ENCODE measurements at places on chromosomes 3 and 15. TPM values are rescaled to one million over a fixed set of nuclear protein-coding genes. Genes with fewer than 3 reads are reported as not detected.
A peak's percentile ranks its signal among the peaks of the same experiment; 100 is the strongest.

MKRN3 gene
- polyA plus RNA-seq: 12.3 TPM

ERICH6 gene
- 0.57 TPM for polyA plus RNA-seq

SPINT1 gene
- polyA plus RNA-seq: 58.4 TPM

TRH gene
- 0.14 TPM for polyA plus RNA-seq

CCR9 gene
- not detected for polyA plus RNA-seq

MORC1 gene
- not detected for polyA plus RNA-seq

MITF gene
- polyA plus RNA-seq: 7.5 TPM

CFAP100 gene
- 7.9 TPM for polyA plus RNA-seq

UPK1B gene
- polyA plus RNA-seq: 0.31 TPM

DNA sequence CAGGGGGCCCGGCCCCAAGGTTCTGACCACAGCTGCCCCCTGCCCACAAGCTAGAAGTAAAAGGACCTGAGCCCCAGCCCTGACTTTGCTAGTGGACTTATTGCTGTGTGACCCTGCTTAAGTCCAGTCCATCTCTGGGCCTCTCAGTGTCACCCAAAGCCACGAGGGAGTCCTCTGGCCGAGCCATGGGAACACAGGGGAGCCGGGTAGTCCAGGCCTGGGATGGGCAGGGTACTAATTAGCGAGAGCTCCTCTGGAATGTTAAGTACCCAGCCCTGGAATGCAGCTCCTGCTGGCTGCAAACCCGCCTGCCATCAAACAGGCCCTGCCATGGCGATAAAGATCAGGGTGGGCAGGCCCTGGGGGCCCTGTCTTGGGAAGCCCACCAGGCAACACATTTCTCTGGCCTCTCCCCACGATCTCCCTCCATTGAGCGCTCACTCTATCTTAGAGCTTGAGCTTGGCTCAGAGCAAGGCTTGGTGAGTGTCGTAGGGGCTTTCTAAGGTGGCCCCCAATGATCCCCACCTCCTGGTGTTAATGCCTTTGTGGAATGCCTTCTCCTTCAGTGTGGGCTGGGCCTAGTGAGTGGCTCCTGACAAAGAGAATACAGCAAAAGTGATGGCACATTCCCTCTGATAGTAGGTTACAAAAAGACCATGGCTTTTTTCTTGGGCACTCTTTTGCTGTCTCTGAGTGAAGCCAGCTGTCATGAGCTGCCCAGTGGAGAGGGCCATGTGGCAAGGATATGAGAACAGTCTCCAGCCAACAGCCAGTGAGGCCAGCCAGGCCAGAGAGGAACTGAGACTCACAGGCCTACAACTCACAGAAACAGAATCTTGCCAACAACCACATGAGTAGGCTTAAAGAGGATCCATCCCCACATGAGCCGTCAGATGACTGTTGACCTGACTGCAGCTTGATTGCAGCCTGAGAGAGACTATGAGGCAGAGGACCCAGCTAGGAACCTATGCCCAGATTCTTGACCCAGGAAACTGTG lies 133.1 kb downstream of the SMAD6 start:
- no peak for DNase-seq

DNA sequence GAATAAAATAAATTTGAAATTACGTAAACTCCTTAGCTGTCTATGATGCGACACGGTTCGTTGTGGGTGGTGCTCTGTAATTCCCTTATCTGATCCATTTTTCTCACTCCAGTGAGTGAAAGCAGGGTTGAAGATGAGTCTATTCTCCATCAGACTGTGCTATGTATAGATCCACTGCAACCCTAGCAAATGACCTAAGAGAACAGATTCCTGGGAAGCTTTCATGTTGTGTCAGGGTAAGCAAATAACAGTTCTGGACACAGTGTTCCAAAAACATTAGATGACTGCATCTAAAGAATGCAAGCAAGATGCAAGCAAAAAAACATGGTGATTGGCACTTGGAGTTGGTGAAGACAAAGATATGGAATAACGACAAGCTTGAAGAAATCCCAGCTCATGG lies 239.3 kb downstream of the SLC9A9 start:
- DNase-seq: no peak

DNA sequence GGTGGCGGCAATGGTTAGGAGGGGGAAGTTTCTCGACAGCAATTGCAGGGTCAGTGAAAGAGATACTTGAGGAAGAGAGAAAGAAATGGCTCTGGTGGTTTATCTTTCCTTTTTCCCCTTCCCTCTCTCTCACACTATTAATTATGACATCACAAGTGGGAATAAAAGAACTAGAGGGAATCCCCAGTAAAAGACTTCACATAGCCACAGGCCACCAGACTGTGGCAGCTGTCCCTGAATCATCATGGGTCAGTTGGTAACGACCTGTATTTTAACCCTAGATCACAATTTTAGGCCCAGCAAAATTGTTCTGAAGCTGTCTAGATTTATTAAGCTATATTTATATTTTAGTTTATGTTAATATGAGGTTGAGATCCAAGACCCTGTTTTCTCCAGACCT lies 40.3 kb downstream of the MBNL1 start:
- DNase-seq: no peak

- DNase-seq: no peak
Measured at GRCh38 chr3:129554356-129555152, 11.6 kb downstream of the H1-8 start.

- DNase-seq: no peak
Measured at GRCh38 chr3:159828542-159828943, 160.1 kb upstream of the IL12A start.

- DNase-seq: peak; percentile 66
Measured at GRCh38 chr3:39447637-39448483, 19.6 kb upstream of the MOBP start.

DNA sequence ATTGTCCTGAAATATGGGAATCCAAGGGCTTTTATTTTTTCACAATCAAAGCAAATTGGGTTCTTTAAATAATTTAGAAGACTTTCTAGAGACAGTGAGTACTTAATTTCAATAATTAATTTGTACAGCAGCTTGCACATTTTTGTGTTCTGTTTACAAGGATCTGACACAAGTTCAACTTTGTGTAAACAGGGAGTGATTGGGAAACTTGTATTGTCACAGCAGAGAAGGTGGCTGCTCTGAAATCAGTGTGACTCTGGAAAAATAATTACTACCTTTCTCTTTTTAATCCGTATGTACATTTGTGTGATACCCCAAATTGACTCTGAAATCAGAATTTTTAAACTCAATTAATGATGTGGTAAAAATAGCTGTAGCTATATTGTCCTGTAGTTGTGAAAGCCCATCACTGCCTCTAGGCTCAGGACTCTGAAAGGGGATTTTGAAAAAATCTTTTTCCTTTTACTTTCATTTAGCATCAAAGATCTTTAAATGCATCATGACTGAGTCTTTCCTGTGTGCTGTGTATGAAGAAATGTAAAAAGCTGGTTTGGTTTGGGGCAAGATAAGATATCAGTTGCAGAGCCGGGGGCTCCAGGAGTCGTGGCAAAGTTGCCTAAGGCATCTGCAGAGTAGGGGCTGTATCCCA lies 45.1 kb downstream of the MFSD1 start:
- DNase-seq: no peak

DNA sequence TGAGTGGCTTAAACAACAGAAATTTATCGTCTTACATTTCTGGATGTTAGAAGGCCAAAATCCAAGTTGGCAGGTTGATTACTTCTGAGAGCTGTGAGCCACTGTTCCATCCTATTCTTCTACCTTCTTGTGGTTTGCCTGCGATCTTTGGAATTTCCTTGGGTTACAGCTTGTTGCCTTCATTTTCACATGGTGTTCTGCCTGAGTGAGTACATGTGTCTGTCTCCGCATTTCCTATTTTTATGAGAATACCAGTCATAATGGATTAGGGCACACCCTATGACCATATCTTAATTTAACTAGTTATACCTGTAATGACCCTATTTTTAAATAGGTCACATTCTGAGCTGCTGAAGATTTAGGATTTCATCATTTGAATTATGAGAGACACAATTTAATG lies 294.3 kb downstream of the CNTN4 start:
- DNase-seq: no peak

GRCh38 chr3:30475038-30475808 lies 131.2 kb upstream of the TGFBR2 start:
- no peak for DNase-seq

- no peak for DNase-seq
Measured at GRCh38 chr3:190012314-190012782, 108.3 kb downstream of the P3H2 start.

- no peak for DNase-seq
Measured at GRCh38 chr3:13544951-13545651, 3.8 kb upstream of the FBLN2 start.

GRCh38 chr15:34682674-34683073 lies 72.1 kb downstream of the GJD2 start:
- DNase-seq: no peak

DNA sequence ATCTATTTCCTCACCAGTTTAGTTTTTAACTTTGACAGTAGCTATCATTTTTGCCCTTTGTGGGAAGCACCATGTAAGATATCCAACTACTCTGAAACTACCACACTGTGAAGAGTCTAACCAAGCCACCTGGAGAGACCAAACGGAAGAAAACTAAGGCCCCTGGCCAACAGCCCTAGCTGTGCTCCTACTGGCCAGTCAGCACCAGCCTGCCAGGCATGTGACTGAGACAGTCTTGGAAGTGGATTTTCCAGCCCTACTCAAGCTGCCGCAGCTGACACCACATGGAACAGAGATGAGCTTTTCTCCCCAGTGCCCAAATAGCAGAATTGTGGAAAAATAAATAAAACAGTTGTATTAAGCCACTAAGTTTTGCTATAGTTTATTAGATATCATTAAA lies 2.9 kb upstream of the TBC1D5 start:
- no peak for DNase-seq

GRCh38 chr3:145807990-145808389 lies 353.0 kb downstream of the PLOD2 start:
- DNase-seq: peak; percentile 16

DNA sequence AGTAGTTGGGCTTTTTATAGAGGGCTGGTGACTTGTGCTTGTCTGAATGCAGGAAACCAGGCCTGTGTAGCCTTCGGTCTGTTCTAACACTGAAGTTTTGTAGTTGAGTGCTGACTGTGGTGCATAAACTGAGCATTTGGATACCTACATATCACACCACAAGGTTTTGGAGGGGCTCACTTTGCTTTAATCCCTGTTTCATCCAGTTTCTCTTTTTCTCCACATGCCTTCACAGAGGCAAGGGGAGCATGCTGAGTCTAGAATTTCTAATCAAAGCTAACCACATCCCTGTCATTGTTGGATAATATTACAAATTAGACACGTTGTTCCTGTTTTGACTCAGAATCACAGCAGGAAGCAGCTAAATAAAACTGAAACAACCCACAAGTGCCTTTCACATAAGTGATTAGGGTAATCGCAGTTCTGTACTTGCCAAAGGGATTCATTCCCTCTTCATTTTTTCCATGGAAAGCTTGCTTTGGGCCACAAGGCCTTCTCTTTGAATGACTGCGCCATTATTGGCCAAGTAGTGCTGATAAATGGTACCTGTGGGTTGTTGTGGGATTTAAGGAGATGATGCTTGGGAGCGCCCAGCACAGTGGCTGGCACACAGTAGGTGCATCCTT lies 48.9 kb downstream of the TGFBR2 start:
- DNase-seq: no peak

DNA sequence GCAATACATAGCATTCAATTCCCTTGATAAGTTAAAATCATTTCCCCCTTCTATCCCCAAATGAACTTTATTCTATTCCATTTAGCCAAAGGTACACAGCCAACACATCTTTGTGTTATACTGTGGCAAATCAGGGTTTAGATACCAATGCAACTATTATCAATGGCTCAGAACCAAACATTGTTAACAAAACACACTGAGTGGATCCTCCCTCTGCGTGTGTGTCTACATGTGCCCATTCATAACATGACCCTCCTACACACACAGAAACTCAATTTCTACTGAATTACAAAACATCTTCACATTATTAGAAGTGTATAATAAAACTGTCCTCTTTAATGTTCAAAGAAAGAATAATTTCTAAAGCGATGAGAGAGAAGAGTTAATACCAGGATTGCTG lies 1.3 kb downstream of the TTBK2 start:
- DNase-seq: no peak

- no peak for DNase-seq
Measured at GRCh38 chr3:52846432-52846965, 11.7 kb upstream of the MUSTN1 start.

GRCh38 chr3:47419083-47420043 lies 38.5 kb downstream of the PTPN23 start:
- DNase-seq: no peak

GRCh38 chr3:16897254-16897926 lies 12.6 kb downstream of the PLCL2 start:
- DNase-seq: no peak

- DNase-seq: no peak
Measured at GRCh38 chr3:126354776-126355175, 2.4 kb downstream of the KLF15 start.

GRCh38 chr15:87901926-87902690 lies 354.4 kb downstream of the NTRK3 start:
- DNase-seq: no peak

DNA sequence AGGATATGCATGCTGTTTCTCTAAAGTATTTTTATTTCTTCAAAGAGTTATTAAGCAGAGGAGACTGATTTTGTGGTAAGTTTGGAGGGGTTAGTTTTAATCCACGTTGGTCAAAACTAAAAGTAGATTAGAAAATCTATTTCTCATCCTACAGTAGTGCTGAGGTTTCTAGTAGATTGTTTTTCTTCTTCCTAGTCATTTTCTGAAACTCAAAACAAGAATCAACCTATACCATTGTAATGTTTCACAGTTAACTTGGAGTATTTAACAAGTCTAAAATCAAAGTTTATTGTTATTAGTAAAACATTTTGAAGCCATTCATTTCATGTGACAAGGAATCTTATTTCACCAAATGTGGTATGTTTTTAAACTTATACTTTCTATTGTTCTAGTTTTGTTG lies 57.9 kb downstream of the RBM6 start:
- DNase-seq: no peak

DNA sequence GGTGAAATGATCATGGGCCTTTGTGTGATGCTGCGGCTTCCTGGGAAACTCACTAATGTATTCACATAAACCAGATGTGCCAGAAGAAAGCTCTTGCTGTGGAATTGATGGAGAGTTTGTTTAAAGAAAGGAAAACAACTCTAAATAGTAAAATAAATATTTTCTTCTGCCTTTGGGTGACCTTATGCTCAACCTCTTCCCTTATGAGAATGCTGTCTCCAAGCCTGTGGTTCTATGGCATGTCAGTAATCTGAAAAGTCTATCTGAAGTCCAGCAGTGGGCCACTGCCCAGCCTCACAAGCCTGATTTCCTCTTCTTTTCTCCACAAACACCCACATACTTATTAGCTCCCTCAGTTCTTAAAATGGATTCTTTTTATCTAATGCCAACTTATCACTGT lies 49.9 kb upstream of the PHLDB2 start:
- no peak for DNase-seq
